ENCODE measurements at places on chromosomes 7 and 10.

- no peak for DNase-seq
Observed at GRCh38 chr10:123009105-123009820, 457 bp downstream of the ACADSB start.

DNA sequence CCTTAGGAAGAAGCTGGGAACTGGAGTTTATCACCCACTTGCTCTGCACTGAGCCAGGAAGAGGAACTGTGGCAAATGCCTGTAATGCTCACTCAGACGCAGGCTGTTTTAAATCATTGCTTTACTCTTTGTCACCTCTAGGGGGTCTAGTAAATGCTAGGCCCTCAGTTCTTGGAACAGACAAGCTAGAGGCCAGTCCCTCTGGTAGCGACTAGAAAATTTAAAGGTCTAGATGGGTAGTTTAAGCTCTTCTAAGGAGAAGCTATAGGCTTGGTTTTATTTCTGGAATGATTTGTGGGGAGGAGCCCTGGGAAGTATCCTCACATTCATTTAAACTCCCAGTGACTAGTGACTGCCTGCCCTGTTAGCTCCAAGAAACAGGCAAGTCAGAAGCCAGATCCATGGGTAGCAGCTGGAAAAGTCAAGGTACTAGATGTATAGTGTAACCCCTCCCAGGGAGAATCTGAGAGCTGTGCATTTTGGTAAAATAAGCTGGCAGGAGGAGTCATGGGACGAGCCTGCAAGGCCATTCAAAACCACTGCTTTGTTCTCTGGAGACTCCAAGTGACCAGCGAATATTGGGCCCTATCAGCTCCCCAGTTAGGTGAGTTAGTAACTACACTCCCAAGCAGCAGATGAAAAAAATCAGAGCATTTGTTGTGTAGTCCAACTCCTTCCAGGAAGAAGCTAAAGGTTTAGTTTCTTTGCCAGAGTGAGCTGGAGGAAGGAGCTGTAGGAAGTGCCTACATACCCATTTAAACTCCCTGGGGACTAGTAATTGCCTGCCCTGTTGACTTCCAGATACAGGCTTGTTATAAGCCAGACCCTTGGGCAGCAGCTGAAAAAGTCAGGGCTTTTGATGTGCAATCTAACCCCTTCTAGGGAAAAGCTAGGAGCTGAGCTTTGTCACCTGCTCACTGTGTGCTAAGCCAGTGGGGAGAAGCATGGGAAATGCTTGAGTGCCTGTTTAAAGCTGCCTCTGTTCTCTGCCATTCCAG lies 68.9 kb downstream of the DYNC1I1 start:
- no peak for DNase-seq

- no peak for DNase-seq
Observed at GRCh38 chr7:50164559-50165170, 71.6 kb upstream of the ZPBP start.

DNA sequence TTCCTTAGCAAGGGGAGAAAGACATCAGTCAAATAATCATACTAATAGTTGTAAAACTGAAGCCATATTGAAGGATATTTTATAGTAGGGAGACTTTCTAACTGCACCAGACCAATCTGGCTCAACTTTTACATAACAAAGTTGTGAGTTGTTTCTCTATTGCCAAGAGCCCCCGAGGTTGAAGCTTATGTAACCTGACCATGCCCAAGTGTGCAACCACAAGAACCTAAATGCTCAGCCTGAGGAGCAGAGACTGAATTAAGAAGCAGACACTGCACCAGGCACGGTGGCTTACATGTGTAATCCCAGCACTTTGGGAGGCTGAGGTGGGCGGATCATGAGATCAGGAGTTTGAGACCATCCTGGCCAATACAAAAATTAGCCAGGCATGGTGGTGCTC lies 77.3 kb upstream of the ARMC3 start:
- DNase-seq: no peak

GRCh38 chr7:26054386-26054785 lies 97.6 kb upstream of the NFE2L3 start:
- DNase-seq: no peak

Data from cortex of kidney (tissue), 1 donor.